ENCODE measurements at places on chromosomes 11 and 22.

GRCh38 chr11:9516113-9516512, 55.3 kb downstream of the ZNF143 start:
- DNase-seq = no peak

DNA sequence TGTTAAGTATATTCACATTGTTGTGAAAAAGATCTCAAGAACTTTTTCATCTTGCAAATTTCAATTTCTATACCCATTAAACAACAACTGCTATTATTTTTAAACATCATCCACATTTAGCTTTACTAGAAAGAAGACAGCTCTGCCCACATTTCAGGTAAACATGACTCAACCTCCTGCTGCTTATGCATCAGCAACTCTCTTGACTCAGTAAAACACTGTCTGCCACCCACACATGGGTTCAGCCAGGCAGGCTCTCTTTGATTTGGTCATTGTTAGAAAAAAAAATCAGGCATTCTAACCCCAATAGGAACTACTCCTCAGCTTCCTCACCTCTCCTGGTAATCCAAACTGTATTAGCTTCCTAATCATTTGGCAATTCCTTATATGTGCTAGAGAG, 5.1 kb upstream of the ENDOD1 start:
- DNase-seq = no peak

DNA sequence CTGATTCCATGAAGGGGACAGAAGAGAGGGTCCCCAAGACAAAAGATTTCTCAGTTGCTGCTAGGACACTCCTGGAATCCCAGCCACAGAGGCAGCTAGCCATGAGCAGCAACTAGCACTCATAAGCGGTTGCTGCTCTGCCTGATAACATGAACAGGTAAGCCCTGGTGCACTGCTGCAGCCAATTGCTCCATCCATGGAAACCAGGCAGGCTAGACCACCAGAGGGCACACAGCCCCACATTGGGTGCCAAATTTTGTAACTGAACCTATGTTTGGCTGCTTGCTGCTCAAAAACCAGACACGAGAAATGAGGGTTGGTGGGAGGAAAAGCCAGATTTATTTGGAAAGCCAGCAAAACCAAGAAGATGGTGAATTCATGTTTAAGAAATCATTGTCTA, 21.9 kb upstream of the QSER1 start:
- peak; percentile 6 for DNase-seq

DNA sequence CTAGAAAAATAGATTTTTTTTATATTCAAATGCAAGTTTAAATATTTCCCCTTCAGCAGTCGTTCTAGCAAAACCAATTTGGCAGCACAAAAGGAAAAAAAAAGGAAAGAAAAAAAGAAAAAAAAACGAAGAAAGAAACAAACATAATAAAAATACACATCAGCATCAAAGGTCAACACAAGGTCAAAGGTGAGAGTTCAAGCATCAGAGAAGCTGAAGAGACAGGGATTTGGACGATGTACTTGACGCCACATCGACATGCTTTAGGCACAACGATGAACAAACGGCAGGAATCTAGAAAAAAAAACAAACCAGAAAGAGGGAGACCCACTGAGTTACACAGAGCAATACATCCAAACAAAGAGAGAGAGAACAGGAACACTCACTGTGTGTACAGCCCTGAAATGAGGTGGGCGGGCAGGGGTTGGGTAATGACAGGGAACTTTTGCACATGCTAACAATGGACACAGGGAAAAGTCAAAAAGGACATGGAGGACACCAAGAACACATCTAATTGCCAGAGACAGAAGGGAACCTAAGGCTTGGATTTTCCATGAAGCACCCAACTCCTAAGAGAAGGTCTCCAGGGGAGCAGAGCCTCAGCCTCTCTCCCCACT, 19.8 kb upstream of the RAPSN start:
- no peak for DNase-seq

GRCh38 chr22:42931421-42932196, 74.5 kb upstream of the ARFGAP3 start:
- no peak for DNase-seq

DNA sequence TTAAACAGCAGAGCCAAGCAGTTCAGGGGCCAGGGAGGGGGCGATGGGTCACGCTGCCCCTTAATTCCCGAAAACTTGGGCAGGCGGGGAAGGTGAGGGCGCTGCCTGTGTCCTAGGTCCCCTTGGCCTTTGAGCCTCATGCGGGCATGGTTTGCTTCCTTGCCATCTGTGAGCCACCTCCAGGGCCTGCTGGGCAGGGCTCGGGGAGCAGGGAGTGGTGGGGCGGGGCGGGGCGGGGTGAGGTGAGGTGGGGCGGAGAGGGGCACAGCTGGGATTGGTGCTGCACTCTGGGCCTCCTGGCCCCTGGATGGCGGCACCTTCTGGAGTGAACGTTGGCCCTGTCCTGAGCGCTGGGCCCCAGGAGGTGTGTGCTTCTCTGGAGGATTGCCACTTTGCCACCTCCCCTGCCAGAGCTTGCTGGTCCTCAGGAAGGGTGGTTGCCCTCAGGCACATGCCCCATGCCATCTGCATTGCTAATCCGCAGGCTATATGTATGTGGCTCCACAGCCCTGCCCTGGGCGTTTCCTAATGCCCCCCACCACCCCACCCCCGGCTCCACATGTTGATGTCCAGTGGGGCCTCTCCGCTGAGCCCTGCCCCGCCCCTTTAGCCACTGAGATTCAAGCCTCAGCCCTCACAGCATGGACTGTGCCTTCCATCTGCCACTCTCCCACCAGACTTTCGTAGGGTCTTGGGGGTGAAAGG, 352.5 kb downstream of the TBC1D22A start:
- DNase-seq = no peak

DNA sequence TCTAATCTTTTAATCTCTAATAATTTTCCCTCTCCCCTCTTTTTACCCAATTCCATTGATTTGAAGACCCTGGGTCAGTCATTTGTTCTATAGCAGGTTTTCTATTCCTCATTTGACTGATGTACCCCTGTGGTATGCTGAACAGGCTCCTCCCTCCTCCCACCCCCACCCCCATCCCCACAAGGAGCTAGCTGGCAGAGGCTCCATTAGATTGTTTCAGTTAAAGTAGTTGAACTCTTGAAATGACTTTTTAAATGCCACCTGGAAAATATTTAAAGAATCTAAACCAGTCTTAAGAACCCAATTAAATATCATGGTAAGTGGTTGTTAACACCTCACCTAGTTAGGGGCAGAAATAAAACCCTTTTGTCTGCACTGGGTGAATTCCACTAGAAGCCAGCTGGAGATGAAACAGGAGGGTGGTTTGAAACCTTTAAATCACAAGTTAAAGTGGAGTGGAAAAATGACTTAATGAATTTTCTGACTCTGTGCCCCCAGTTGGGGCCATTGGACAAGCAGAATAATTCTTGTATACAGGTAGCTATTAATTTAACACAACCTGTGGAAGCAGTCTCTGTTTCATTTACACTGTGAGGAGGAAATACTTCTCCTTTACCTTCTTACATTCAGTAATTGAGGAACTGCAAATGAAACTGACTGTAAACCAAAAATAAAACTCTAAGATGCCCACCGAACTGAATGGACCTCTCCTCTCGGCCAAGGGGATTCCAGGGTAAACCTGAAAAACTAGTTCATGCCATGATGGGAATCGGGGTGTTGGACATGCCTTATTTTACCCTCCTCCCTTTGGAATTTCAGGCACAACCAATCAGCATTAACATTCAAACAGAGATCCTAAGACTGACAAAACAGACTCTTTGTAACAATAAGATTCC, 30.7 kb downstream of the PRR5L start:
- no peak for DNase-seq

GRCh38 chr11:22792497-22792896, 37.1 kb downstream of the SVIP start:
- no peak for DNase-seq

Measured in stimulated activated CD4-positive, alpha-beta T cell treated with anti-CD3 and anti-CD28 coated beads, Interleukin-1b, Interleukin-23, amount 100 ng/mL, for 1 hour (primary cell).